ENCODE measurements at places on chromosomes 13 and 19.

DNA sequence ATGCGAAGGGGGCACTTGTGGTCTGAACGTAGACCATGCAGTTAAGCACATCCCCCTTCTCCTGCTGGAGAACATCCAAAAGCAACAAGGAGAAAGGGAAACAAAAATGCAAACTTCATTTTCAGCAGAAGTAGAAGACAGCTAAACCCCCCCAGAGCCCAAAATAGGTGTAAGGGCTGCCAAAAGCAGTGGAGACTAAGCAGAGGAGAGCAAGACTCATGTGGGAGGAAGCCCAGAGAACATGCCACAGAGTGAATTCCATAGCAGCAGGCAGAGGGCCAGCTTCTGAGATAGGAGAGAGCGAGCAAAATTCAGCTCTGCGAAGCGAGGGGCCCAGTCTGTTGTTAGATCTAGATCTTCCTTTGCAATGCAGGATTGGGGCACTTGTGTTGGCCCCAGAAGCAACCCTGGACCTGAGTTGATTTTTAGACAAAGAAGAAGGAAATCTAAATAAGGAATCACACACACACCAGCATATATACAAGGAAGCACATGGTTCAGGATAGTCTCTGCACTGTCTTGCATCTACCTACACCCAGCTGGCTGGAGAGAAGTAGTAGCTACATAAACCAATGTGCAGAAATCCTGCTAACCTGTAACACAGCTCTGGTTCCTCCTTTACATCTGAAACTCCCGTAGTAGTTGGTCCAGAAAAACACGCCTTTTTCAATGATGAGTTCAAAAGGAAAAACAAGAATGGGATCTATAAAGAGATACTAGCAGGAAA lies 199.6 kb downstream of the SPRY2 start:
- peak; percentile 71 for DNase-seq

- DNase-seq: no peak
These were observed 8.3 kb downstream of the COPE start for GRCh38 chr19:18910801-18911436.

- no peak for DNase-seq
These were observed 4.8 kb upstream of the HIPK4 start for GRCh38 chr19:40394816-40395210.

DNA sequence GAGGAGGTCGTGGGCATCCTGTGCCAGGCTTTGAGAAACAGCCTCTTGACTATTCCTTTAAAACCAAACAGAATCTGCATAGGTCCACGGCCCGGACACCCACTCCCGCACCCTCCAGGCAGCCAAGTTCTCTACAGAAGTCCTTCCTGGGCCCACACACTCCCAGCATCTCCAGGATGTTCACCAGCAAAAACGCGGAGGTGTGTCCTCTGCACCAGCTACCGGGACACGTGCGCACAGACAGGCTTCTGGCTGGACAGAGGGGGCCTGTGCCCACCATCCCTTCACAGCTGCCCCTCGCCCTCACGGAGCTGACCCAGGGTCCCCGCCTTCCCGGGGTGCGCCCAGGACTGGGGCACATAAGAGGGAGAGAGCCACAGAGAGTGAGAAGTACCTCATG lies 44.2 kb downstream of the CEBPG start:
- no peak for DNase-seq

GRCh38 chr19:35845215-35846037 lies 6.9 kb downstream of the NPHS1 start:
- no peak for DNase-seq

DNA sequence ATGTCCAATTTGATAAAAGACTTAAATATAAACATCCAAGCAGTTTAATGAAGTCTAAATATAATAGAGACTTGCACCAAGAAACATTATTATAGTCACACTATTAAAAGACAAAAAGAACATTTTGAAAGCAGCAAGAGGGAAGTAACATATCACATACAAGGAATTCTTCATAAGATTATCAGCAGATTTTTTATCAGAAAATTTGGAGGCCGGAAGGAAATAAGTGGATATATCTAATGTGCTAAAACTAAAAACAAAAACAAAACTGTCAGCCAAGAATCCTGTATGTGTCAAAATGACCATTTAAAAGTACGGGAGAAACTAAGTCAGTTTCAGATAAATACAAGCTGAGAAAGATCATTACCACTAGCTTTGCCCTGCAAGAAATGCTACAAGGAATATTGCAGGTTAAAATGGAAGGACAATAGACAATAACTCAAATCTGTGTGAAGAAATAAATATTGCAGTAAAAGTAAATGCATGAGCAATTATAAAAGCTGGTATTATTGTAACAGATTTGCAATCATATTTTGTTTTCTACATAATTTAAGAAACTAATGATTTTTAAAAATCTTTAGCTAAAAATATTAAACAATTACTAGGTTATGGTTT lies 1665.9 kb upstream of the PCDH20 start:
- DNase-seq: no peak

DNA sequence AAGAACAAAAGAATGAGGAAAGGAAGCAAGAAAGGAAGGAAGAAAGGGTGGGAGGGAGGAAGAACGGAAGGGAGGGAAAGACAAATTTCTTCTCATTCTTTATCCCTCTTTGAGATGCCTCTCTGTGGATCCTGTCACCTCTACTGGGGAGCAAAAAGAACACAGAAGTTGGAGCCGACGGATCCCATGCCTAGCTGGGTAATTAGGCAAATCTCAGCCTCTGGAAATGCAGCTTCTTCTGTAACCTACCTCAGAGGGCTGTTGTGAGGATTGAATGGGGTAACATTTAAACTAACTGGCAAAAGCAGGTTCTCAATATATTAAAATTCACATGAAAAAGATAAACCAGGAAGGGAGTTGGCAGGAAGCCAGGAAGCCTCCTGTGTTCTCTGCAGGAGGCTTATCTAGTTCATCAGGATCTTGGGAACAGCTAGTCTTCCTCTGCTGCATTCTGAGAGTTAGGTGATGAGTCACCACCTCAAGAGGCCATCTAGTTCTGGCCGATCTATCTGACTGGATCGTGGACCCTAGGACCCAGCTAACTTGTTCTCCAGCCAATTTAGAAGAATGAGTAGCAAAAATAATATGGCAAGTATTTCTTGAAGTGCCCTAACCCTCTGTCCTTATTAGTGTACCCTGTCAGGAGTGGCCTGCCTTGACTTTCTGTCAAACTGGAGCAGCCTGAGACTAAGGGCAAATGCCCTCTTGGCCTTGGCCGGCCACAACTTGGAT lies 15.2 kb upstream of the CPB2 start:
- peak; percentile 69 for DNase-seq

- DNase-seq: no peak
These were observed 310.6 kb downstream of the FGF14 start for GRCh38 chr13:102091231-102091630.

DNA sequence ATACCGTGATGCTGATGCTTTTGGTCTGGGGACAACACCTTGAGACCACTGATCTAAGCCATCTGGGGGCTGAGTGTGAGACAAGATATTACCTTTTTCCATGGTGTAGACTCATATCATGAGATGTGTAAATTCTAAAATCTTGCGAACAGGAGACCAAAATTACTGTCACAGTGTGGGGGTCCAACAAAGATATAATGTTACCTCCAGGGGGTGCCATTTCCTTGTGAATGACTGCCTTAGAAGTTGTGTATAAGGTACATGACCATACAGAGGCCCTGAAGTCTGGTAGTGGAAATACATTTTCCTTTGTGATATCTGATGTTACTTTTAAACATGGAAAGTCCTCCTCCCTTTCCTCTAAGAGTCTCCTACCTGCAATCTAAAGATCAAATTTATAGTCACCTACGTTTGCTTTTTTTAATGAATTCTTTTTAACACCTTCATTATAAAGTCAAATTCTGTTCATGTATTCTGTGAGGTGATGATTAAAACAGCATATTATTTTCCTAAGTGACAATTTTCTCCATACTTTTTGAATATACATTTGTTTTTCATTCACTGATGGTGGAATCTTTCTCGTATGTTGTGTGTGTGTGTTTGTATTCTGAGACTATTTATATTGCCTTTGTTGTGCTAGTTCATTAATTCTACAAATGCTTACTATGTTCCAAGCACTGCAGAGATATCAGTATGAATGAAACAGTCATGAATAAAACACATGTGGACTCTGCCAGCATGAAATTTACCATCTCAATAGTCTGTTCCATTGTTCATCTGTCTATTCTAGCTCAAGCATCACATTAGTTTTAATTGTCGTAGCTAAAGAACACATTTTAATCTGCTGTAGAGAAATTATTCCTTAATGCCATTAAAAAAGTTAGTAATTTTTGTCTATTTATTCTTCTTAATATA lies 113.7 kb downstream of the RFC3 start:
- DNase-seq: no peak

- no peak for DNase-seq
These were observed 3.4 kb upstream of the POMP start for GRCh38 chr13:28655561-28655960.

GRCh38 chr19:20968092-20968491 lies 45.0 kb downstream of the ZNF85 start:
- DNase-seq: no peak

GRCh38 chr13:21164631-21165030 lies 11.7 kb downstream of the SKA3 start:
- DNase-seq: no peak

- DNase-seq: no peak
These were observed 15.9 kb downstream of the SPINT2 start for GRCh38 chr19:38280030-38280921.

GRCh38 chr19:32349724-32350470 lies 4.5 kb downstream of the ZNF507 start:
- DNase-seq: no peak

- DNase-seq: peak; percentile 42
These were observed 8.6 kb upstream of the CEACAM6 start for GRCh38 chr19:41746593-41747227.

GRCh38 chr19:39319892-39320248 lies 793 bp downstream of the LRFN1 start:
- no peak for DNase-seq

- DNase-seq: no peak
These were observed 19.9 kb downstream of the CEBPG start for GRCh38 chr19:33393286-33394005.

- no peak for DNase-seq
These were observed 897.2 kb downstream of the DIAPH3 start for GRCh38 chr13:59266478-59267063.

GRCh38 chr13:48818495-48819356 lies 157.0 kb upstream of the FNDC3A start:
- no peak for DNase-seq
